ENCODE measurements at places on chromosomes 12 and 14. TPM values are rescaled to one million over a fixed set of nuclear protein-coding genes. Genes with fewer than 3 reads are reported as not detected.

DNA sequence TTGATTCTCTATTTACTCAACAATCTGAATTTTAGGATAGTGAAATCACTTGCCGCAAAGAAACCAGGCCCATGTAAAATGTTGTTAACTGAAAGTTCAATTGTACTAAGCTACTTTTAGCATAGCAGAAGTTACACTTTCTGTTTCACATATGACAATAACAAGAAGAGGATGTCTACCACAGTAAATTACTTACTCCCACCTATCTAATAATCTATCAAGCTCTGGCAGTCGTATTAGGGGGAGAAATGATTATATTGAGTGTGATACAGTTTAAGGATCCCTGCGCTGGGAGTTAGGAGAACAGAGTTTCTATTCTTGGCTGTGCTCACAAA is 66.5 kb upstream of the CAND1 start:
- DNase-seq = no peak

GRCh38 chr12:13425766-13426165 is 229.2 kb downstream of the EMP1 start:
- peak; percentile 88 for DNase-seq

The PLEKHD1 gene
- not detected for total RNA-seq

DNA sequence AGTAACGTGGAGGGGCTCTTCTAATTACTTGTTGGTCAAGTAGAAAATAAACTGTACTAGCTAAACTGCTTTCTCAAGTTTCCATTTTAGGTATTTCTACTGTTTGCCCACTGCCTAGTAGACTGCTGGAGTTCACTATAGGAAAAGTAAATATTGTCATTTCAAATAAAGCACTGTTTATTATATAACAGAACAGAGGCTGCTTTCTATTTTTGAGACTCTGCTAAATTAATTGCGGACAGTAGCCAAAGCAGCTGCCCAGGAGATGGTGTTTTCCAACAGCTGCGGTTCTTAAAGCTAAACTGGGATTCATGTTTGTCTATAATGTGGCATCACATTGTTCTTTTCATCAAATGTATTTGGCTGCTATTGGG is 15.9 kb upstream of the SIX1 start:
- no peak for DNase-seq

- no peak for DNase-seq
Measured at GRCh38 chr12:89383235-89384049, 31.1 kb upstream of the DUSP6 start.

GRCh38 chr14:65664436-65664835 is 251.9 kb downstream of the FUT8 start:
- no peak for DNase-seq

GRCh38 chr12:119239040-119239439 is 60.3 kb downstream of the HSPB8 start:
- no peak for DNase-seq

GRCh38 chr14:101288436-101289229 is 272.7 kb upstream of the DIO3 start:
- no peak for DNase-seq

Measured in Daoy (cell line).